KG1 (cell line): ENCODE measurements at places on chromosomes 3 and 15.

- DNase-seq, result no peak
Measured at GRCh38 chr3:151016478-151016795, 43.9 kb upstream of the CLRN1 start.

DNA sequence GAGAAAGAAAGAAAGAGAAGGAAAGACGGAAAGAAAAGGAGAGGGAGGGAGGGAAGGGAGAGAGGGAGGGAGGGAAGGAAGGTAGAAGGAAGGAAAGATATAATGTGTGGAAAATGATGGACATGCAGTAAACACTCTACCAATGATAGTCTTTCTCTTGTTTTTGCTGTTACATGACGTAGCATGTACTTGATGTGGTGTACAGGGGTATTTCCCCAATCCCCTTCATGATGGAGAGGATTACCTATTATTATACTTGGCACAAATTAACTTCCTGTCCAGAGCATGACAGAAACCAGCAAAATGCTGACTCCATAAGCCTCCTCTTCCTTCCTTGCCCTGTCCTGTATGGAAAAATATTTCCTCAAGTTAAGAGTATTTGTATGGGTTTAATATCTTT, 124.4 kb downstream of the B3GALNT1 start:
- no peak for DNase-seq

DNA sequence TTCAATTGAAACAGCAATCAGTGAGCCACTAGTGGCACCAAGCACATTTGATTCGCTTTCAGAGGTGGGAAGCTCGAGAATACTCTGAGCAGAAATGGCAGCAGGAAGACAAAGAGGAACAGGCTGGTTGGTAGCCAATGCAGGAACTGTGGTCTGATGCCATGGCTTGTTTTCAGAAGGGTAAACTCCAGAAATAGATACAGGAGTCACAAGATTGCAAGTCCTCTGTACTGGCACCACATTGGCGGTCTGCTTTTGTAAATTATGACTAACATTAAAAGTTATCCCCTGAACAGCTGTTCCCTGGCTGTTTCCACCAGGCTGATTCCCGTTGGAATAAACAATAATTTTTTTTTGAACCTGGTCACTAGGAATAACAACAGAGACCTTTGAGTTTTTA, 35.5 kb downstream of the USF3 start:
- no peak for DNase-seq

DNA sequence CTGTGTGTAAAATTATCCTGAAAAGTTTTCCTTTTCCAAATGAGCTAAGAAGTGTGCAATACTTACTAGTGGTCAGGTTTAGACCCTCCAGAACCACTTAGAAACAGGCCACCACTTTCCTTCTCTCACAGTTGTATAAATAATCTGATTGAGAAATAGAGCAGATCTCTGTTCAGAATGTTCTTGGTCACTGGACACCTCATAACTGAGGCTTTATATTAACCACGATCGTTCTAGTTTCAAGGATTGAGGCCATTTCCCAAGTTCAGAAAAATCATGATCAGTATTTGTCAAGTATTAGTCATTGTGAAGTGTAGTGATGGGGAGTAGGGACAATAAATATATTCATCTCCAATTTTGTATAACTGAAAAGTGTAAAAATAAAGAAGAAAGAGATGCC, 1.0 kb upstream of the MAP3K13 start:
- DNase-seq, result no peak
